ENCODE measurements at places on chromosomes 1 and 21.

DNA sequence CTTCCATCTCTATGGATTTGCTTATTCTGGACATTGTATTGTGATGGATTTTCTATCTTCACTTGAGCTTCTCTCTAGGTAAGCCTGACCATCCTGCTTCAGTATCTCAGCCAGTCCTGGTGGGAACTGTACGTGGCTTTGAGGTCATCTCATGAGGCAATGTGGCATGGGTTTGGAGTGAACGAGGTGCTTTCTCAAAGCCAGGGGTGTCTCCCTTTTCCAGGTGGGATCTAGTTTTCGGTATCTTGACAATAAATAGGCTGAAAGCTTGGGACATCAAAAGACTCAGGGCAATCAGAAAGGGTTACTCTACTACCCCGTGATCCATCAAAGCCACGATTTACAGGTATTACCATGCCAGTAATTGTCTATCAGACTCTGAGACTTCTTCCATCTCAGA lies 40.8 kb downstream of the AZIN2 start:
- DNase-seq: no peak

GRCh38 chr1:110280804-110281203 lies 58.4 kb upstream of the RBM15 start:
- DNase-seq: no peak

- no peak for DNase-seq
These were observed 2.2 kb upstream of the CLCA2 start for GRCh38 chr1:86421601-86422280.

DNA sequence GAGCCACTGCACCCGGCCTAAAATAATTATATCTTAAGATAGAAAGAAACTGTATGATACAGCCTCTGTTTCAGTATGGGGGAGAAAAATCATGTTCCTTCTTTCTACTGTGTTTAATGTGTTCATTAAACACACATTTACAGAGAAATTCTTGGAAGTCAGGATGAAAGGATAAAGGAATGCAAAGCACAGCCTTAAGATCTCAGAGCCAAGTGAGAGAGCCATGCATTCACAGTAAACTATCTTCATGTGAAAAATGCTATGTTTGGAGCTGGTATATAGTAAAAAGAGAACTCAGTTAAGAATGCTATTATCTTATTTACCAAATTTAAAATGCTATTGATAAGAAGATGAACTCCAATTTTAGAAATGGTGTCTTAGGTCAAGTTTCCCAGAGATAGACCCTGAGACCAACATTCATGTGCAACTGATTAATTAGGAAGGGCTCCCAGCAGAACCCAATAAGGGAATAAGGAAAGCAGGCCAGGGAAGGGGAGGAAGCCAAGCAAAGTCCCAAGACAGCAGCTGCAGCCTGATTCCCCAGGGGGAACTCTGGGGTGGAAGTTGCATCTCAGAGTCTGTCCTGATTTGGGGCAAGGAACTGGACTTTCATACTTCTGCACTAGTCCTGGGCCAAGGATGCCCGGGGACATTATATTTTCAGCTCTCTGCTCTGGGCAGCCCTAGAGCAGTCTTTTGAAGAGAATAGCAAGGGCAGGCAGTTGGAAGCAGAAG lies 130.0 kb upstream of the ZNF648 start:
- DNase-seq: no peak

GRCh38 chr1:97006044-97006661 lies 284.6 kb downstream of the PTBP2 start:
- peak; percentile 54 for DNase-seq

DNA sequence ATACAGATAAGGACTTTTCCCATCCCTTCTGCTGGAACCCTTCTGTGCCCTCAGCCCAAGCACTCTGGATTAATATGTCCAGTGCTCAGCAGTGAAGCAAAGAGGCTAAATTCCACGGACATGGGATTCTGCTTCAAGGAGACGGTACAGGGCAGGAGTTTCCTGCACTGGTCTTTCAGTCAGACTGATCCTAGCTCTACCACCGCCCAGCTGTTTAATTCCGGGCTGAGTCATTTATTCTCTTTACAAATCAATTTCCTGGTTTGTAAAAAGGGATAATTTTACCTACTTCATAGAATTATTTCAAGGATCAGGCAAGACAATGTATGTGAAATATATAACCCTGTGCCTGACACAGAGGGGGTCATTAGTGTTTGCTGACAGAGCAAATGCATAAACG lies 41.6 kb upstream of the NRDC start:
- DNase-seq: no peak

- DNase-seq: no peak
These were observed 45.7 kb upstream of the TLR5 start for GRCh38 chr1:223188618-223189356.

GRCh38 chr1:15799004-15799867 lies 8.2 kb downstream of the UQCRHL start:
- peak; percentile 97 for DNase-seq

DNA sequence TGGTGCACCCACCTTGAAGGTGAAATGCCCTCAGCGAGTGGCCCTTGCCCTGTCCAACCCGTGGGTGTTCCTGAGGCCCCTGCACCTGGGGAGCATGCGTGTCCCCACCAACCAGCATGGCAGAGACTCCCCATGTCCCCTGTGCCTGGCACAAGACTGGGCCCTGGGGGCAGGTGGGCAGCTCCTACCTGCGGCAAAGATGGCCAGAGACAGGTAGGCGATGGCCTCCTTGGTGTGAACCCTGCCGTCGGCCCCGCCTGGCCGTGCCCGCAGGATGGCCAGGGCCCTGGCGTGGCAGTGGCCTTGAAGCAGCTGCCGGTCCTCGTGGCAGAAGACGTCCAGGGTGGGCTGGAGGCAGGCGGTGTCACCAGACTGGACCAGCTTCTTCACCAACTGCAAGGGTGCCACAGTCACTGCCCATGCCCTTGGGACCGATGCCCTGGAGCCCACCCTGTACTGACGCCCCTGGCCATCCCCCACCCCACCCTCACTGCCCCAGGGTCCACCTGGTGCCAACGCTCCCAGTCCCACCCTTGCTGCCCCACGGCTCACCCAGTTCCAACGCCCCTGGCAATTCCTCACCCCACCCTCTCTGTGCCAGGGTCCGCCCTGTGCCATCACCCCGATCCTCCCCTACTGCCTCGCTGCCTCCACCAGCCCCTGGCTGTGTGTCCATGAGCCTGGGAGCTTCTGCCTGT lies 15.7 kb downstream of the TTC34 start:
- DNase-seq: no peak

GRCh38 chr1:10823000-10823401 lies 26.6 kb upstream of the CASZ1 start:
- DNase-seq: no peak

DNA sequence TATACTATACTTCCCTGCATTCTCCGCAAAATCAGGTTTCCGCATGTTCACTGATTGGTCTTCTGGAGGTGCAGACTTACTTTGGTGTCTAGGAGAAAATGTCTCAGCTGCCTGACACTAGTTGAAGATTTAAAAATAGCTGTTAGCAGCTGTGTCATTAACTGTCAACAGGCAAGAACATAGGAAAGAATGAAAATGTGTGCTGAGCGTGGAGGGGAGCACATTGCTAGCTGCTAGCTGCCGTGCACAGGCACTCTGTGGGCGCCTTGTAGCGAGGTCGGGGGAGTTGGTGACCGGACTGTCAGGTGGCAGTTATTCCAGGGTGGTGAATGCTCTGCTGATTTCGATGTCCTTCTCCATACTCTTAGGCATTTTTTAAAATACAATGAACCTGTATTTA lies 5.2 kb downstream of the FAAH start:
- no peak for DNase-seq

GRCh38 chr21:17128132-17128531 lies 384.7 kb upstream of the CXADR start:
- DNase-seq: no peak

- DNase-seq: no peak
These were observed 19.7 kb upstream of the ATP1B1 start for GRCh38 chr1:169086603-169087455.

- DNase-seq: no peak
These were observed 22.7 kb downstream of the PIGM start for GRCh38 chr1:160009081-160009480.

GRCh38 chr1:154970631-154971340 lies at the start of gene SHC1:
SHC1 (minus strand) TSS chr1:154970747; CDS start chr1:154970526, 221 bp downstream.
- peak; percentile 90 for DNase-seq

DNA sequence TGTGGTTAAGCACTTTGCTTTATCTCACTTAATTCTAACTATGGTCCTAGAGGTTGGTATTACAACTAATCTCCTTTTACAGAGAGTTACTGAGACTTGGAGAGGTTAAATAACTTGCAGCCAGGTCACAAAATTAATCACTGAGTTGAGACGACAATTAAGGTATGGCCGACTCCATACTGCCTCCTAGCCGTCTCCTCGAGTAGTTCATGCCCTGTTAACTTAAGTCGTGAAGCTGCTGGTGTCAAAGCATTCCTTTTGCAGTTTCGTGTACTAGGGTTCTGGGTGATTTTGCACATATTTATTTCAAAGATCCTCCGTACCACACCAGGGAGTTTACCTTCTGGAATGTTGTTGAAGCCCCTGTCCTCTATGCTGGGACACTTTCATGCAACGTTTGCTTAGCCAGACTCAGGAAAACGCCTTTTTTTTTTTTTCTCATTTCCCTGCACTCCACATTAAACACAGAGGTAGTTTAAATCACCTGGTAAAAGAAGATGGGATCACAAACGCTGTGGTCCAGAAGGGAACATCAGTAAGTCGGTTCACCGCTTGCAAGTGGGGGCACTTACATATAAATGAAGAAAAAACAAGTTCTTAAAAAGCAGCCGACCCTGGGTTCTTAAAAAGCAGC lies 570 bp upstream of the NEK7 start:
- peak; percentile 51 for DNase-seq

DNA sequence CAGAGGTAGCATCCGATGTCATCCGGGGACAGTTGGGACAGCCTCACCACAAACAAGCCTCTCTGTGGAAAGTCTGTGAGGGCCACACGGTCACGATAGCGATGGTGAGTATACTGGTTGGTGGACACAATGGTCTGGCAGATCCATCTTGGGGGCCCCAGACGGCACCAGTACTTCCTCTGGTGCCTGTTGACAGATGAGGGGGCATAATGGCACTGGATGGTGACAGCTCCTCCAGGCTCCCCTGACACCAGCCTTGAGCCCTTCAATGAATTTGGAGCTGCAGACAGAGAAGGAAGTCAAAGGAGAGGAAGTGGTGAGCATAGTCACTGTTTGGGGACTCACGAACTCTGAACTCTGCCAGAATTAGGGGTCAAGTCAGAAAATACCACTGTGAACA lies 8.0 kb downstream of the FCAMR start:
- DNase-seq: no peak

- DNase-seq: no peak
These were observed 48.5 kb downstream of the RWDD3 start for GRCh38 chr1:95282518-95282895.

GRCh38 chr1:210978316-210978973 lies 155.5 kb downstream of the KCNH1 start:
- peak; percentile 71 for DNase-seq

GRCh38 chr1:203768256-203768655 lies 3.3 kb downstream of the LAX1 start:
- no peak for DNase-seq

- no peak for DNase-seq
These were observed 3.3 kb downstream of the USP24 start for GRCh38 chr1:55211863-55212262.

GRCh38 chr1:160773093-160773492 lies 22.9 kb upstream of the LY9 start:
- DNase-seq: no peak

GRCh38 chr1:211985556-211986264 lies 49.6 kb downstream of the INTS7 start:
- DNase-seq: no peak

DNA sequence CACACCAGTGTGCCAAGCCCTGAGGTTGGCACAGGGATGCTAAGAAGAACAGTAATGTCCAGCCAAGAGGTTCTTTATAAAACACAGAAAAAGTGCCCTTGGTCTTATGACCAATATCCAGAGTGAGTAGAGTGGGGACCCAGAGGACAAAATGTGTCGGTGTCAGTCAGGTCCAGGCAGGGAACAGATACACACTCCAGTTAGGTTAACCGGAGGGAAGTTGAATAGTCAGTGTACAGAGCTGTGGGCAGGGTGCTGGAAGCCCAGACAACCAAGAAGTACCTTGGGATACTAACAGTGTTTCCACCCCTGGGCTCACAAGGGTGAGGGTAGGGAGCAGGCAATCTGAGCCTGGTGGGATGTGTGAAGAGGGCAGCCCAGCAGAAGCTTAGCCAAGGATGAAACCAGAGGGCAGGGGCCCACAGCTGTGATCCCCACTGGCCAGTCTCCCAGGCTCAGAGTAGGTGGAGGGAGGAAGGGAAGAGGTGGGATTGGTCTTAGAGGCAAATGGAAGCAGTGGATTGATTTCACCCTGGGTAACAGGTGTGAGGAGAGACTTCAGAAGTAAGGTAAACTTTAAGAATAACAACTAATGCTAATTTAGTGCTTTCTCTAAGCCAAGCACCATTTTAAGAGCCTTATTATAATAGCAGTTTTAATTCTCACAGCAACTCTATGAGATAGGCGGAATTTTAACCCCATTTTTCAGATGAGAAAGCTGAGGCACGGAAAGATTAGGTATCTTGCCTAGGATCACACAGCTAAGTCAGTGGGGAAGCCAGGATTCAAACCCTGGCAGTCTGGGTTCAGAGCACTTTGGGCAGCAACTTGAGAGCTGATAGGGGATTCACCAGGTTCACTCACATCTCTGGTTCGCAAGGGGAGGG lies 143.4 kb upstream of the HOOK1 start:
- DNase-seq: no peak

GRCh38 chr1:7584157-7584556 lies 186.9 kb upstream of the VAMP3 start:
- no peak for DNase-seq

DNA sequence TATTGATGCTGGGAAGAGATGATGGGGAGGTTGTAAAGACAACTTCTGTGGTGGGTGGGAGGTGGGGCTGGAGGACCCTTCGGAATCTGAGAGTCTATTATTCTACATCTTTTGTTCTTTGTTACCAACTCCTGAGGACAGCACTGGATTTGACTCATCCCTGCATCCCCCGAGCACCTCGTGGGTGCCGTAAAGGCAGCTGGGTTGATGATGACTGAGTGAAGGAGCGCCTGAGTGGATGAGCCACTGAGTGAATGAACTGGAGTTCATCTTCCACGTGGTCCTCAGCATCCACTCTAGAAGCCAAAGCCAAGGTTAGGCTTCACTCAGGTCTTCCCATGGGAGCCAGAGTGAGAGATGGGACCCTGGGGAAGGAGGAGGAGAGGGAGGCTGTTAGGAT lies 77.6 kb downstream of the LRRN2 start:
- DNase-seq: no peak

DNA sequence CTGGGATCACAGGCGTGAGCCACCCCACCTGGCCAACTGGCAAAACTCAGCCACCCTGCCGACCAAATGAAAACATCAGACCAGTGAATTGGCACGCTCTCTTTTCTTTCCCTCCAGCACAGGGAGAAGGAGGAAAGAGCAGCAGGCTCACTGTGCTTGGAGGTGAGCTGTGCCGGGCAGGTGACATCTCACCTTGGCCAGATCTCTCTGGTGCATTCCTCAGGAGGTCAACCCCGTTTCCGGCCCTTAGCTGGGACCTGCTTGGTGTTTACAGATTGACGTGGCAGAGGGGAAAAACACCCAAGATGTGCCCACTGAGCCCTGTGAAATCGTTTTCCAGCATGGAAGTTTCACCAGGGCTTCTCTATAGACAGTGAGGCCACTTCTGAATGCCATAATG lies 45.1 kb downstream of the TMEM51 start:
- DNase-seq: no peak
